ENCODE measurements at places on chromosomes 4 and X. TPM values are rescaled to one million over a fixed set of nuclear protein-coding genes. Genes with fewer than 3 reads are reported as not detected.
A peak's percentile ranks its signal among the peaks of the same experiment; 100 is the strongest.

Gene NWD2
- total RNA-seq: 0.55 TPM

Gene MTTP
- total RNA-seq: not detected

Gene TMPRSS11A
- not detected for total RNA-seq

Gene HELT
- not detected for total RNA-seq

DNA sequence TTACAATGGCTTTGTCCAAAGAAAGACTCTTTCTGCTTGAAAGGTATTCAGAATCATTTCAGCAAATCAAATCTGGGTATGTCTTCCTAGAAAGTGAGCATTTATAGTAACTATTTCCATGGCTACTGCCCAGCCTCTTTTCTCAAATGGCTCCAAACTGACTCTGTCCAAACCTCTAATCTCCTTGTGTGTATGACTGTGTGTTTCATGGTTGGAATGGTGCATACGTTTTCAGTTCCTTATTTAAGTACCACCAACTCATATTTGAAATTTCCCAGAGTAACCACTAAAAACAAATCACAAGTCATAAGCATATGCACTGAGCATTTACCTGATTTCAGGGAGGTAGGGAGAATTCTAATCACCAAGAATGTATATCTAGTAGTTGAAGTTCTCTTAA lies 106.0 kb downstream of the TMEM144 start:
- H3K36me3 ChIP-seq: no peaks in the 10 kb centered on the region
- no peak overlapping the region for H3K27ac ChIP-seq
- no peak for DNase-seq
- H3K4me1 ChIP-seq: no peaks in the 10 kb centered on the region
- no peaks in the 10 kb centered on the region for H3K27me3 ChIP-seq
- H3K4me3 ChIP-seq: no peak overlapping the region

- H3K4me1 ChIP-seq: peaks cover 26% of the 10 kb centered on the region
- no peaks in the 10 kb centered on the region for H3K27me3 ChIP-seq
- no peaks in the 10 kb centered on the region for H3K36me3 ChIP-seq
- peak overlapping the region; percentile 95 for H3K27ac ChIP-seq
- H3K4me3 ChIP-seq: peak overlapping the region; percentile 95
- no peak for DNase-seq
These were observed 2.0 kb downstream of the ANTXR2 start for GRCh38 chr4:80070880-80071603.

- no peaks in the 10 kb centered on the region for H3K36me3 ChIP-seq
- no peak for DNase-seq
- H3K27ac ChIP-seq: no peak overlapping the region
These were observed 43.5 kb downstream of the NUDT9 start for GRCh38 chr4:87465739-87466366.

GRCh38 chr4:118154649-118155048 lies 120.4 kb downstream of the NDST3 start:
- no peak overlapping the region for H3K4me3 ChIP-seq
- no peak overlapping the region for H3K27ac ChIP-seq
- no peaks in the 10 kb centered on the region for H3K36me3 ChIP-seq
- DNase-seq: no peak

GRCh38 chr4:159495515-159496236 lies 392.8 kb downstream of the RAPGEF2 start:
- H3K27me3 ChIP-seq: no peaks in the 10 kb centered on the region
- H3K27ac ChIP-seq: no peak overlapping the region
- no peaks in the 10 kb centered on the region for H3K4me1 ChIP-seq
- H3K4me3 ChIP-seq: no peak overlapping the region
- no peak for DNase-seq
- H3K36me3 ChIP-seq: no peaks in the 10 kb centered on the region

- no peaks in the 10 kb centered on the region for H3K4me1 ChIP-seq
- DNase-seq: no peak
- H3K27ac ChIP-seq: no peak overlapping the region
- peak overlapping the region; percentile 11 for H3K4me3 ChIP-seq
These were observed 23.3 kb downstream of the MRFAP1 start for GRCh38 chr4:6663596-6664393.
